ENCODE measurements at places on chromosomes 11 and 22. TPM values are rescaled to one million over a fixed set of nuclear protein-coding genes. Genes with fewer than 3 reads are reported as not detected.

GRCh38 chr11:110973401-110973980 lies 261.3 kb upstream of the ARHGAP20 start:
- H3K27ac ChIP-seq, result no peak overlapping the region
- no peaks in the 10 kb centered on the region for H3K4me1 ChIP-seq
- peaks cover 16% of the 10 kb centered on the region for H3K27me3 ChIP-seq
- no peak for DNase-seq
- H3K4me3 ChIP-seq, result no peak overlapping the region

DNA sequence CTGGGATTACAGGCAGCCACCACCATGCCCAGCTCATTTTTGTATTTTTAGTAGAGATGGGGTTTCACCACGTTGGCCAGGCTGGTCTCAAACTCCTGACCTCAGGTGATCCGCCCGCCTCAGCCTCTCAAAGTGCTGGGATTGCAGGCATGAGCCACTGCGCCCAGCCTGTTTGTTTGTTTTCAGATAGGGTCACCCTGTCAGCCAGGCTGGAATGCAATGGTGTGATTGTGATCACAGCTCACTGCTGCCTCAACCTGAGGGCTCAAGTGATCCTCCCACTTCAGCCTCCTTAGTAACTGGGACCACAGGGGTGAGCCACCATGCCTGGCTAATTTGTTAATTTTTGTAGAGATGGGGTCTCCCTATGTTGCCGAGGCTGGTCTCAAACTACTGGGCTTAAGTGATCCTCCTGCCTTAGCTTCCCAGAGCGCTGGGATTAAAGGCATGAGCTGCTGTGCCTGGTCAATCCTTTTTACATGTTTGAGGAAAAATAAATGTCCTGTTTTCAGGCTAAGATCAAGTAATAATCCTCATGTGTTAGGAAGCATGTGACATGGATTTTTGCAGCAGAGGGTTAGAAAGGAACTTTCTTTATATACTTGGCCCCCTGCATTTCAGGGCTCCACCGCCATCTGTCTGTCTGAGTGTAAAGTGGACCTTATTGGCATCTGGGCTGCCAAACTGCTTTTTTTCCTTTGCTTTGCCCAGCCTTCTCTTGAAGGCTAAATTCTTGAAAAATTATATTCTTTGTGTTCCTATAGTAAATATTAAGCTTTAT lies 4.8 kb upstream of the SLC3A2 start:
- H3K27me3 ChIP-seq, result no peaks in the 10 kb centered on the region
- no peak for DNase-seq
- H3K27ac ChIP-seq, result no peak overlapping the region

DNA sequence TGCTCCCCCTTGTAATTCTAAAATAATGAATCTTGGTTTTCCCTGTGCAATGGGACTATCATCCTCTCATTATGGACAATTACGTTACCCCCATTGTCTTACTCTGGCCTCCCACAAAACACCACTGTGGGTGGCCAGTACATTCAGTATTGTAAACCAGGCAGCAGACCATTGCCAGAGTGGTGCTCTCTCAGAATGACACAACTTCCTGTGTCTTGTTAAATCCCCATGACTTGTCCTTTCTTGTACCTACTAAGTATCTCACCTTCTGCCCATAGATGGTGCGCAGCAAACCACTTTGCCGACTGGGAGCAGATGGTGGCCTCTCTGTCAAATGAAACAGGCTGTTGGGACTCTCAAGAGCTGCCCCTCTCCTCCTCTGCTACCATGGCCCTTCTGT lies 287.1 kb upstream of the RAG2 start:
- no peaks in the 10 kb centered on the region for H3K36me3 ChIP-seq
- H3K27me3 ChIP-seq, result no peaks in the 10 kb centered on the region
- no peak for DNase-seq
- H3K4me1 ChIP-seq, result no peaks in the 10 kb centered on the region
- H3K27ac ChIP-seq, result no peak overlapping the region

DNA sequence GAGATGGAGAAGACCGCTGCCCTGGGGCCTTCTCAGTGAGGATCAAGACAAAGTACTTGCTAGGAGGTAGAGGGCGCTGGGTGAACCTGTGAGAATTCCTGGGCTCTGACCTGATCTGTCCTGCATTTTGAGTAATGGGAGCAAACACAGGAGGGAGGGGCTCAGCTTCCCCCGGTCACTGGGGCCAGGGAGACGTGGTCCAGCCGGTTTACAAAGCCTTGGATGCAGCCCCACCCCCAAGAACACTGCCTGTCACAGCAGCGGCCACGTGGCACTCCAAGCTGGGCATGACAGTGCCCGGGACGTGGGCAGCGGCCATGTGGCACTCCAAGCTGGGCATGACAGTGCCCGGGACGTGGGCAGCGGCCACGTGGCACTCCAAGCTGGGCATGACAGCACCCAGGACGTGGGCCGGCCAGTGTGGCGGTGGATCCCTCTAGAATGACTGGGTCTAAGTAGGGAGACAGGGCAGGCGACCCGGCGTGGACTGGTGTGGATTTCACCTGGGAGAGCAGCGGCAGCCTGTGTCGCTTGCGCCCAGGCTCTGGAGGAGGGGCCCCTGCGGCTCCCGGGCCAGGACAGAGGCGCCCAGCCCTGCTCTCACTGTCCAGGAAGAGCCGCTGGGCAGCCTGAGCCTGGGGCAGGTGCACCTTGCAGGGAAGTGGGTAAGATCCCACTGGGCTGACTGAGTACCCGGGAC lies 2.5 kb upstream of the TTLL8 start:
- H3K27me3 ChIP-seq, result peaks cover 18% of the 10 kb centered on the region
- no peaks in the 10 kb centered on the region for H3K4me1 ChIP-seq
- DNase-seq, result no peak
- H3K27ac ChIP-seq, result no peak overlapping the region
- H3K36me3 ChIP-seq, result no peaks in the 10 kb centered on the region

- H3K27ac ChIP-seq, result no peak overlapping the region
- H3K36me3 ChIP-seq, result no peaks in the 10 kb centered on the region
- no peaks in the 10 kb centered on the region for H3K4me1 ChIP-seq
- no peaks in the 10 kb centered on the region for H3K27me3 ChIP-seq
- DNase-seq, result no peak
These were observed 34.3 kb upstream of the TSPAN18 start for GRCh38 chr11:44692460-44692859.

- H3K27me3 ChIP-seq, result no peaks in the 10 kb centered on the region
- no peaks in the 10 kb centered on the region for H3K4me1 ChIP-seq
- no peak overlapping the region for H3K4me3 ChIP-seq
- no peaks in the 10 kb centered on the region for H3K36me3 ChIP-seq
- peak overlapping the region; percentile 66 for H3K27ac ChIP-seq
These were observed 39.4 kb downstream of the SBF1 start for GRCh38 chr22:50435291-50436014.

DNA sequence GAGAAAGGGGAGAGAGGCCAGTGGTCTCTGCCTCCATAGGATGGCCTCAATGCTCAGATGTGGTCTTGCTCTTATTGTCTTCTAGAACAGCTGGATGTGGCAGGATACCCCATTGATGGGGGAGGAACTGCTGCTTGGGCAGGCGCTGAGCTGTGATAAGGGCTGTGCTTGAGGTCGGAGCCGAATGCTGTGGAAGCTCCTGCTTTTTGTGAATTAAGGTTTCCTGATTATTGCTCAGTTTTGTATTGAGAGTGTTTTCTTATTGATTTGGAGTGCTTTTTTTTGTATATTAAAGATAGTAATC lies 57.2 kb downstream of the CABIN1 start:
- peak overlapping the region; percentile 34 for H3K27ac ChIP-seq
- no peaks in the 10 kb centered on the region for H3K27me3 ChIP-seq
- peaks cover 3% of the 10 kb centered on the region for H3K36me3 ChIP-seq
- no peaks in the 10 kb centered on the region for H3K4me1 ChIP-seq
- DNase-seq, result no peak

DNA sequence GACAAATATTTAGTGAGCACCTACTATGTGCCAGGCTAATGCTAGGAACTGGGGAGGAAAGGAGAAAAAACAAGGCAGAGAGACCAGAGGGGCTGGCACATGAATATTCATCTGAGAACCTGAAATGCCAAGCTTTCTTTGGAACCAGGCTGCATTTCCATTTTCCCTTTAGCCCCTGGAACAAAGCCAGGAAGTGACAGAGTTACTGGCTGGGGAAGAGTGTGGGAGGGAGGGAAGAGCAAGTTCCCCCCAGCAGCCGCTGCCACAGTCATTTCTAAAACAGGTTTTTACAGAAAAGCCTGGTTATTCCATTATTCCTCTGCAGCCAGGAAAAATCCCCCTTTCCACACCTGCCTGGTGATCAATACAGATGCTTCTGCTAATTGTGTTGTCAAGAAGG lies 97.0 kb downstream of the SPON1 start:
- peaks cover 14% of the 10 kb centered on the region for H3K4me1 ChIP-seq
- no peak overlapping the region for H3K27ac ChIP-seq
- H3K36me3 ChIP-seq, result no peaks in the 10 kb centered on the region

DNA sequence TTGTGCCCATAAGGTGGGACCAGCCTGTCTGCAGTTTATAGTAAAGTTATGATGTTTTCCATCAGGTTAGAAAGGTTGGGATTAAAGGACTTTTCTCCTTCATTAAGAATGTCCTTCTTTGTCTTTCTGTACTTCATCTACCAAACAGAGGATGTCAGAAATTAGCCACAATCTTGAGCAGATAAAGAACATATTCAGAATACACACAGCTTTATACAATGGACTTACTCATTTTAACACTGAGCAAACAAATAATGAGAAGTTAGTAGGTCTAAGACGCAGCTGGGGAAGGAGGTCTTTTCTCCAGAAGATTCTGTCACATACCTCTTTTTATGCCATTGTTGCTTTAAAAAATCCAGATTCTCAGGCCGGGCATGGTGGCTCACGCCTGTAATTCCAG lies 57.0 kb upstream of the CYP2D6 start:
- peaks cover 92% of the 10 kb centered on the region for H3K4me1 ChIP-seq
- no peak overlapping the region for H3K4me3 ChIP-seq
- H3K36me3 ChIP-seq, result peaks cover 2% of the 10 kb centered on the region
- no peaks in the 10 kb centered on the region for H3K27me3 ChIP-seq
- DNase-seq, result no peak

DNA sequence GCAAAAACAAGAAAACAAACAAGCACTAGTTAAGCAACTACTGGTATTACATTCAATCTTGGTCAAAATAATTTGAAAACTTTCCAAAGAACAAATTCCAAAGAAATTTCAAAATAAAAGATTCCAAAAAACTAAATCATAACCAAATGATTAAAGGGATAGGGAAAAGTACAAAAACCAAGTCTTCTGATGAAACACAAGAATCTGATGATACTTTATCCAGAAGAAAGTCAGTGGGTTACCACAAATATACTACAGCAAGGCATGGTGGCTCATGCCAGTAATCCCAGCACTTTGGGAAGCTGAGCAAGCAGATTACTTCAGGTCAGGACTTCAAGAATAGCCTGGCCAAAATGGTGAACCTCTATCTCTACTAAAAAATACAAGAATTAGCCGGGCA lies 59.1 kb downstream of the NUP98 start:
- no peak overlapping the region for H3K4me3 ChIP-seq
- DNase-seq, result no peak
- no peaks in the 10 kb centered on the region for H3K27me3 ChIP-seq
- H3K27ac ChIP-seq, result peak overlapping the region; percentile 15
- peaks cover 41% of the 10 kb centered on the region for H3K36me3 ChIP-seq

DNA sequence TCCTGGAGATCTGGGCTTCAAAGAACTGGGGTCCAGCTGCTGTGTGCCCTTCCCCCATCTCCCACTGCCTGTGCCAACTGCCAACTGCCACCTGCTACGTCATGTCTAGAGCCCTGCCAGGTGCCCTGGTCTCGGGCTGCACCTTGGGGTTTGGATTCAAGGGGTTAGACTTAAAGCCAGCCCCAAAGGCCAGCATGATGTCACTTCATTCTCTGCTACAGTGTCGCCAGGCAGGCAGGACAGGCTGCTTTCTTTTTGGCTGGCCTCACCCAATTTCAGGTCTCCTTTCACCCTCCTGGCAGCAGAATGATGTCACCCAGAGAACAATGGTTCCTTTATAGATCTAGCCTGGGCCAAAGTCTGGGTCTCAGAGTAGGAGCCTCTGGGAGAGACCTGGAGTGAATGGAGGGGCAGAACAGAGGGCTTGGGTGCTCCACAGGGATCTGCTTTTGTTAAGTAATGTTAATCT lies 79.5 kb upstream of the CRYBB3 start:
- no peak overlapping the region for H3K27ac ChIP-seq
- H3K36me3 ChIP-seq, result peaks cover 2% of the 10 kb centered on the region
- H3K4me1 ChIP-seq, result peaks cover 8% of the 10 kb centered on the region

DNA sequence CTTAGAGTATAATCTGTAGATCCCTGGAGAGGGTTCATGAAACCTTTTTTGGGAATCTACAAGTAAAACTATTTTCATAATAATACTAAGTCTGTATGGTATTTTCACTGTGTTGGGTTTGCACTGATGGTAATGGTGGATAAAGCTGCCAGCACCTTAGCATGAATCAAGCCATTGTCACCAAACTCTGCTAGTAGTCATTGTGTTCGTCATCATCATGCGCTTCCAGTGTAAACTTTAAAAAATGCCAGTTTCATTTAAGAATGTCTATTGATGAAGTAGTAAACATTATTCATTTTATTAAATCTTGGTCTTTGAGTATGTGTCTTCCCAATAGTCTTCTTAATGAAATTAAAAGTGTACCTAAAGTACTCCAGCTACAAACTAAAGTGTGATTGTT lies 15.0 kb downstream of the ALKBH3 start:
- no peaks in the 10 kb centered on the region for H3K27me3 ChIP-seq
- no peak overlapping the region for H3K27ac ChIP-seq
- no peak overlapping the region for H3K4me3 ChIP-seq
- H3K4me1 ChIP-seq, result no peaks in the 10 kb centered on the region
- H3K36me3 ChIP-seq, result peaks cover 36% of the 10 kb centered on the region

DNA sequence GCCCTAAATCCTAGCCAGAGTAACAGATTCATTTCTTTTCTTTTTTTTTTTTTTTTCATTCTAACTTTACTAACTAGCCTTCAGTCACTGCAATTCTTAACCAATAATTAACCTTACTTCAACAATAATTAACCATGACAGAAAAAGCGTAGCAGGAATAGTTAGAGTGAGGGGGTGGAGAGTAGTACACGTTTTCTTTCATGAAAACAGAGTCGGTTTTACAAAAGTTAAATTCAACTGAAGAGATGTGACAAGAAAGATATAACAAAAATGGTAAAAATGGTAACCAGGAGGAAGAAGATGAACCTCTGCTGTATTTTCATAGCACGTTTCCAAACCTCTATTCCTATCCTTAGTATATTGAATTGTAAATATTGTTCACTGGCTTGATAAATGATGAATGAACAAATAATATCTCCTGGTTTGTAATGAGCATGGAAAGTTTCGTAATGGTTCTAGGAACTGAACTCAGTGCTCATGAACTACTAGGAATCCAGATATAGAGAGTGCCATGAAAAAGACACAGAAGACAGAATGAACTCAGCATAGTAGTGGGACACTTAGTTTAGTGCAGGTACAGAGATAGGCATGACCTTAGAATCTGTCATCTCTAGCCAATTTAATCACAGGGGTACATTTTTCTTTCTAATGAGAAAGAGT lies 116.5 kb upstream of the ANO5 start:
- no peaks in the 10 kb centered on the region for H3K4me1 ChIP-seq
- H3K4me3 ChIP-seq, result no peak overlapping the region
- H3K27ac ChIP-seq, result no peak overlapping the region

The MS4A4A gene
- total RNA-seq, result not detected

The CRYBB2 gene
- total RNA-seq, result 0.51 TPM

The CECR2 gene
- total RNA-seq, result 0.77 TPM

The CD3G gene
- total RNA-seq, result 125 TPM

The FANCF gene
- 12.6 TPM for total RNA-seq

All from activated T-cell treated with anti-CD3 and anti-CD28 coated beads, Interleukin-2, amount 50 U/mL, for 72 hours (primary cell).